ENCODE measurements at places on chromosomes 2 and 18.
A peak's percentile ranks its signal among the peaks of the same experiment; 100 is the strongest.

- DNase-seq = no peak
Observed at GRCh38 chr2:125424266-125424785, 1231.6 kb upstream of the GYPC start.

DNA sequence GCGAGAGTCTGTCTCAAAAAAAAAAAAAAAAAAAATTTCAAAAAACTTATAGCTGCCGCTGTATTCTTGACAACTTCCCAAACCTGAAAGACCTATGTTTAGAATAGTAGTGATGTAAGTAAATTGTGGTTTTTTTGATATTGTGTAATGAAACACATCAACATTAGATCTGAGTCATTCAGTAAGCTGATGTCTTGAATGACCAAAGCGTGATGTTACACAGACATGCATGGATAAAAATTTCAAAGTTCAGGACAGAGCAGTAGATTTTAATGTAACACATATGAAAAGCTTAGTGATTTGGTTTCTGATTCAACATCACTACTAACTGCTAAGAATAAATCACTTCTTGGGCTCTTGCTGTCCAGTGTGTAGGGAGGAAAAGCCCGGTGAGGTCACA lies 69.3 kb upstream of the MEX3C start:
- DNase-seq = no peak

DNA sequence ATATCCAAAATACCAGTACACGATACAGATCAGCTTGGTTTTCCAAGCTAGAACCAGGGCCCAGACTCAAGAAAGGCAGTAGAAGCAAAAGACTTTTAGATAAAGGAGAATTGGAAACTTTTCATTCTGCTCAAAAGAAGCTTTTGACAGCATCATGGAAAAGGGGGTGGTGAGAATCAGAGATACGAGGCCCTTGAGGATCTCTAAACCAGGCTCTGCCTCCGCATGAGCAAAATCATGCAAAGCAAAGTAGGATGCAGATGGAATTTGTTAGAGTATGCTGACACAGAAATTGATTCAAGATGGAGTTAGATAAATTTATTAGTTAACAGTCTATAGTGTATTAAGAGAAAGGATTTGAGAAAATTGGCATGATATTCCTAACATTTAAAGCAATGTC lies 39.8 kb downstream of the FAM98A start:
- no peak for DNase-seq

DNA sequence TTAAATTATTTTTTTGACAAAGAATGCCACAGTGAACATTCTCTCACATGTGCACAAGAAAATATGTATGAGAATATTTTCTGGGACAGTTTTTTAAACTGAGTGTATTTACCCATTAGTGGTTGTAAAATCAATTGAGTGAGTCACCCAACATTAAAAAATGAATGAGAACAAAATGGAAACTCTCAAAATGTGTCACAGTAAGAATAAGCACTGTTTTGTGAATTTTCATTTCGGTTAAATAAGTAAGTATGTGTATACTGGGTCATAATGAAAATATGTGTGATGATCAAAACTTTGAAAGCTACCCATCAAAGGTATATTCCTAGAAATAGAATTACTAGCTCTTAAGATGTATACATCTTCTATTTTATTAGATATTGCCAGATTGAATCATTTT lies 11.6 kb downstream of the BABAM2 start:
- DNase-seq = no peak

DNA sequence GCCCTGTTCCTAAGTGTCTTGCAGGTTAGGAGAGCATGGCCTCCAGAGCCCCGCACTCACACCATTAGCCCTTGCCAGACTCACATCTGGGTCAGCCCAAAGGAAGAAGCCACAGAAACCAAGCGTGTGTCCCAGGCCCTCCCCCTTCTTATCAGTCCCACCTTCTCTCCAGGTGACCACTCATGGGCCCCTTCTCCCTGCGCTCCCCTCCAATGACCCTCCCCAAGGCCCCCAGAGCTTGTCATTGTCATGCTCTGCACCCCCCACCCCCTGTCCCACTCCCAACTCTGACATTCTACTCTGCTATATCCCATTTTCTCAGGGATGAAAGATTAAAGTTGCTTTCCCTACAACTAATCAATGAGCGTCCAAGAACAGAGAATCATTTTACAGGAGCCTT lies 30.1 kb downstream of the CAPN14 start:
- DNase-seq = no peak

- no peak for DNase-seq
Observed at GRCh38 chr18:21456428-21457178, 143.9 kb downstream of the ESCO1 start.

- peak; percentile 99 for DNase-seq
Observed at GRCh38 chr2:67260343-67261277, 136.5 kb upstream of the ETAA1 start.

DNA sequence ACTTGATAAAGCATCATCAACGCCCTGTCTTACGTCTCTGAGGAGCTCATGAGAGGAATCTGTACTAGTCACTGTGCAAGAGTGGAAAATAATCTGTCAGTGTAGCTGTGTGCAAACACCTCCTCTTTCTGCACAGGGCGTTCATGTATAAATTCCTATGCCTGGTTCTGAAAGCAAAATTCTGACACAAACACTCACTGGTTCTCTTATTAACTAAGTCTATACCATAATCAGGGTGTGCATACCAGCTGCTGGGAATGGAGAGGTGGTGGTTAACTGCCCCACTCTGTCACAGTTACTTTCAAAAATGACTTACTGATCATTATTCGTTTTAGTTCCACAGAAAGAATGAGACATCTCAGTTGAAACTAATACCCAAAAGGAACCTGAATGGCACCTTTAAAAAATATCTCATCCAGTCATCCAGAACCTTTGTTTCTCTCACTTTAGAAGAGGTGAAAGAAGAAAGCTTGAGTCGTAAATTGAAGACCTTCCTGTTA lies 35.7 kb downstream of the STK39 start:
- no peak for DNase-seq

DNA sequence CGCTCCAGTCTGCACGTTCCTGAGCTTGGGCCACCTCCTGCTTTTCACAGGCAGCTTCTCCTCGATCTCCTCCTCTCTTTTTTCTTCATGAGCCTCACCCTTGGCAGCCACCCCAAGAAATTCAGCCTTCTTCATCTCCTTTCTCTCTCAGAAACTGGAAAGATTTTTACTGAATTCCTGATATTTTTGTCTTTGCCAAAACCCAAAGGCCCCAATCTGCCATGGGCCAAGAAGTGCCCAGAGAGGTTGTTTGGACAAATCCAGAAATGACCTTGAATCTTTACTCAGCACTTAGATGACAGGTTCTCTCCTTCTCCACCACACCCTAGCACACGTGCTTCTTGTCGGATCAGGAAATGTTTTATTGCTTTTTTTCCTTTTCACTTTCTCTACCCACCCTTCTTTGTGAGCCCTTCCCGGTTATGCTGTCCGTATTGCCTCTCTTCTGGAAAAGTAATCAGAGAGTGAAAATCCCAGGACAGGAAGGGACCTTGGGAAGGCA lies 134.5 kb upstream of the TNP1 start:
- DNase-seq = no peak

DNA sequence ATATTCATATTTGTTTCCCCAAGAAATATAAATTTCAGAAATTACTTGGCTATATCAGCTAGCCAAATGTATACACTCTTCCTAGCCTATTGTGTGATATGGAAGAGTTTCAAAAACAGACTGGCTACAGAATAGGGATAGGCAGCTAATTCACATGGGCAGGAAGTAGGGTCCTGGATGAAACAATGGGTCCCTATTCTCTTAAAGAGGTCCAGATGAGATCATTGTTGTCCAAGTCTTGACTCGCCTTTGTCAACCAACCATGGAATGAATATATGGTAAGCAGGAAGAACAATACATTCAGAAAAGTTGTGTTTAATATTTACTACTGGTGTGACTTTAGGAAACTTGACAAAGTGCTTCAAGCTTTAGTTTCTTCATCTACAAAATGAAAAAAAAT lies 319.9 kb downstream of the NBAS start:
- no peak for DNase-seq

DNA sequence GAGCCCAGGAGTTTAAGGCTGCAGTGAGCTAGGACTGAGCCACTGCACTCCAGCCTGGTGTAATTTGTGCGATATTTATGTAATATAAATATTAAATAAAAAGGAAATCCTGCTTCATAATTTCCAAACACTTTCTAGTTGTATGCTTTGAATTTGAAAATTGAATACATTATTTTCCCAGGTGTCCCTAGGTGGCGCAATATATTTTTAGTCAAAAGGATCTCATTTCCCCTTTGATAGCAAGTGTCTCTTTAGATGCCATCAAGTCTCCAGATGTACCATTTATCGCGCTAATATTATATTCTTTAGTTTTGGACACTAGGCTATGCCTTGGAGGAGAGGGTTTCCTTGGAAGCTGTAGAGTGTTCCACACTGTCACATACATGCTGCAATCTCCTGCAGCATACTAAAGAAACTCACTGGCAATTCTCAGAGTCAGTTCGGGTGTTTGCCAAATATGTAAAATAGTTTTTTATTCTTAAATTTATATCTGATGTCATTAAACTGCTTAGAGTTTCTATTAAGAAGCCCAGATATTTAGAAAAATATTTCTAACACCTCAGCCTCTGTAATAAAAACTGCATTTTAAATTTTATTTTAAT lies 5.6 kb upstream of the WDR7 start:
- no peak for DNase-seq

DNA sequence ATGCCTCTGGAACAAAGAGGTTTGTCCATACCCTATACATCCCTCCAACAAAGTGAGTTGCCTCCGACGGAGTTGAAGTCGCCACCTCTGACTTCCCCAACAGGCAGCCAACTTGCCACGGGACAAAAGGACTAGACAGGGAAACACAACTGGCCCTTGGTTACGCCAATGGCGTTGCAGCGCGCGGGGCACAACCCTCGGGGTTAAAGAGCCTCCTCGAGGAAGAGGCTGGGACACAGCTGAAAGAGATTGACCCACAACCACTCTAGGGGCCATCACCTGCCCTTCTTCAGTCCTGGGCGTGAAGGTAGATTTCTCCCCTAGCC lies 545 bp downstream of the GTF3C2 start:
- peak; percentile 17 for DNase-seq

GRCh38 chr18:33051407-33051806 lies 278.6 kb upstream of the KLHL14 start:
- DNase-seq = no peak

- DNase-seq = no peak
Observed at GRCh38 chr2:192854031-192854430, 659.3 kb upstream of the TMEFF2 start.

- DNase-seq = no peak
Observed at GRCh38 chr18:22398464-22398863, 19.3 kb downstream of the CTAGE1 start.

DNA sequence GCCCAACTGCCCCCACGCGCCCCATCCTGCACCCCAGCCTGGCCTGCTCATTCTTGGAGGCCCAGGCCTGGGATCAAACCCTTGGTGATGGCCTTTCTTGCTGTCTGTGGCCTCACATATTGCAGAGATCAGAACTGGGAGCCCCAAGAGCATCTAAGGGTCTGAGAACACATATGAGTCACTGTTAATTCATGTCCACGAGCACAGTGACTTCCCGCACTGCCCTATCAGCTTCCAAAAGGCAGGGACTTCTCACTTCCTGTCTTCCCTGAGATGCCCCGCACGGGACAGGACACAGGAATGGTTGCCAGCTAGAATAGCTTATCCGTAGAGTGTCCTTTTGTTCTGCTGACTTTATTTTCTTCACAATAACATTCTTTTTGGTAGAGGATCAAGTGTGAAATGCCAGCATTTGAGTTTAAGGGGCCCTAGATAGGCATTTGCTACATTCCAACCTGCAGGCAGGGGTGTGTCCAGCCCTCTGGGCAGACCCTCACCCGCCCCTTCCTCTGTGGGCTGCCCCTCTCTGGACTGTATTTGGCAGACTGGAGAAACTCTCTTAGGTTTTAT lies 21.1 kb upstream of the CELF4 start:
- DNase-seq = no peak

GRCh38 chr18:23135550-23136325 lies 453 bp downstream of the CABLES1 start:
- no peak for DNase-seq

GRCh38 chr2:86636842-86637241 lies 13.2 kb upstream of the RNF103 start:
- no peak for DNase-seq

DNA sequence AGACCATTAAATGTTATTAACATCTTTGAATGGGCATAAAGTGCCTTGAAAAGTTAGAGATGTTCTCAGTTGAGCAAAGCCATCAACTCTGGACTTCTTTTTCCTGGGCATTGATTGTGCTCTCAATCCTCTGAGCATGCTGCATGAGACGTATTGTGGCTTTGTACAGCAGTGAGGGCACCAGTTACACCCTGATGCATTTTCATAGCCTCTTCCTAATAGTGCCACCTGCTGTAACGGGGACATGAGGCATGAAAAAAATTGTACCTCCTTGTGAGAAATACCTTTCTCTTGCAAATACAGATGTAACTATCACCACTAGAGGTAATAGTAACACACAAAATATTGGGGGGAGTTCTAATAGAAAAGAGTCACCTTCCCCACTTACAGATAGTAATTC lies 697.5 kb downstream of the TMEM182 start:
- no peak for DNase-seq

- peak; percentile 17 for DNase-seq
Observed at GRCh38 chr2:54208364-54209240, 47.4 kb downstream of the TSPYL6 start.

GRCh38 chr2:44168681-44169154 lies at the start of gene PPM1B:
TSS of gene PPM1B (plus strand) at chr2:44168875. CDS start at chr2:44201200, 32,325 bp downstream.
- DNase-seq = no peak

DNA sequence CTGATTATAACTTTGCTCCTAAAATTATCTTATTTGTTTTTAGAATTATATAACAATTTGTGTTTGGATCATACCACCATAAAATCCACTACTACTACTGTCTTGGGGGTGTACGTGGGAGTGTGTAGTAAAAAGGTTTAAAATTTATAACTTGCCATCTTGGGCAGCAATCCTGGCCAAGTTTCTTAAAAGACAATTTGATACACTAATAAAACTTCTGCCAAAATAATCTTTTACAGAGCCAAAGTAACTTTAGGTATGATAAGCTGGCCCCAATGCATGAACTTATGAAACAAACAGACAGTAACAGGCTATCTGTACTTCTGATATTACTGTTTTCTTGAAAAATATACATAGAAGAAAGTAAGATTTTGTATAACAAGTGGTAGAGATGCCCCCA lies 11.3 kb upstream of the UBE2E3 start:
- DNase-seq = no peak

GRCh38 chr2:217733461-217733860 lies 269.3 kb downstream of the TNS1 start:
- DNase-seq = no peak

DNA sequence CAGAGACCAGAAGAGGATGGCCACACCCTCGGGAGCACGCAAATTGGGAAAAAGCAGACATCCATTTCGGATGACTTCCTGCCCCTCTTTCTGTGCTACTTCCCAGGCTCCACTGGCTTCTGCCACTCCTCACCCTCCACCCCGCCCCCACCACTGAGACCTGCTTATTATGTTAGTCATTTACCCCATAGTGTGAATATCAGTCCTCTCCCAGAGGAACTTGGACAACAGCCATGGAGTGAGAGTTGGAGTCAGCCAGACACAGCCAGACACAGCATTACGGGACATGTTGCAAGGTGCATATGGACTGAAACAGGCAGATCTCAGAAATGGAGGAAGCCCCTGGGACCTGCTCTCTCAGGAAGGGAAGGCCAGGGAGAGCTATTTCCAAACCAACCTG lies 51.8 kb downstream of the CTIF start:
- DNase-seq = peak; percentile 72

GRCh38 chr2:24914713-24915112 lies 5.3 kb downstream of the ADCY3 start:
- no peak for DNase-seq

All from GM04503 (cell line).